ENCODE measurements at places on chromosomes 4 and X.

DNA sequence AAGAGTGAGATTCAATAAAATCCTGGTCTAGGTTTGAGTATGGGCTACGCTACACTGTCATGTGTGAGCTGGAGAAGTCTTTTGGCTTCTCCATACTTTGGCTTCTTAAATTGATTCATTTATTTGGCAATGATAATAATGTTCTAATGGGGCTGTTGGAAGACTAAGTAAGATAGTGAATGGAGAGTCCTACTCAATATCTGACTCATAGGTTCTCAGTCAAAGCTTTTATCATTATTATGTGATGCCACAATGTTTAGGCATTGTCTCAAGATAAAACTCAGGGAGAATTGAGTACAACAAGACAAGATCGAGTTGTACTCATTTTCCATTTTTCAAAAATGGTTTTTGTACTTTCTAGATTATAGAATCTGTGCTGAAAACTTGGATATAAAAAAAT, 92.5 kb upstream of the VEGFC start:
- DNase-seq, result no peak

DNA sequence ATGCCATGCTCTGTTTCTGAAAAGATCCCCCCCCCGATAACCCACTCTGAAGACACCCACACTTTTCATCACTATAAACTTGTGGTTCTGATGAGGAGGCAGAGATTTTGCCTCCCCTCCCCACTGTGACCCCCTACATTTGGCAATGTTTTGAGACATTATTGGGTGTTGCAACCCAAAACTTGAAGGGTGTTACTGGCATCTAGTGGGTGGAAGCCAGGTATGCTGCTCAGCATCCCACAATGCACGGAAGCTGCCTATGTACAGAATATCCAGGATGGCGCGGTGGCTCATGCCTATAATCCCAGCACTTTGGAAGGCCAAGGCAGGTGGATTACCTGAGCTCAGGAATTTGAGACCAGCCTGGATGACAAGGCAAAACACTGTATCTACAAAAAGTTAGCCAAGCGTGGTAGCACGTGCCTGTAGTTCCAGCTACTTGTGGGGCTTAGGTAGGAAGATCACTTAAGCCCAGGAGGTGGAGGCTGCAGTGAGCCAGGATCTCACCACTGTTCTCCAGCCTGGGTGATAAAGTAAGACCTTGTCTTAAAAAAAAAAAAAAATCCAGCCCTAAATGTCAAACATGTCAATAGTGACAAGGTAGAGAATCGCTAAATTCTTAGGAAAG, 87.3 kb downstream of the SCD5 start:
- no peak for DNase-seq

DNA sequence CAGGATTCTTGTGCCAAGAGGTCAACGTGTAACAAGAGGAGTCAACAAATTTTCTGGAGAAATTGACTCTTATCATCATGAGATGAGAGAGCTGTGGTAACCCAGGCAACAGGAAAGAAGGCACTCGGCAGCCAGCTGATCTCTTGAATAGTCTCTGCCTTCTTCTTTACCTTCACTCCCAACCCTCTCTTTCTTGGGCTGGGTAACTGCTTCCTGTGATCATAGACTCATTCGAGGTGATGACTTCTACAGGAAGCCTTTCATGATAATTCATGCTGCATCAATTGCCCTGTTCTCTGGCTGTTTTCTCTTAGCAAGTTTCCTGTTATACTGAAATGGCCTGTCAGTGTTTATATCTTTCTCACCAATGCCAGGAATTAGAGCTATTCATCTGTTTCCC, 70.8 kb upstream of the FSTL5 start:
- DNase-seq, result no peak

DNA sequence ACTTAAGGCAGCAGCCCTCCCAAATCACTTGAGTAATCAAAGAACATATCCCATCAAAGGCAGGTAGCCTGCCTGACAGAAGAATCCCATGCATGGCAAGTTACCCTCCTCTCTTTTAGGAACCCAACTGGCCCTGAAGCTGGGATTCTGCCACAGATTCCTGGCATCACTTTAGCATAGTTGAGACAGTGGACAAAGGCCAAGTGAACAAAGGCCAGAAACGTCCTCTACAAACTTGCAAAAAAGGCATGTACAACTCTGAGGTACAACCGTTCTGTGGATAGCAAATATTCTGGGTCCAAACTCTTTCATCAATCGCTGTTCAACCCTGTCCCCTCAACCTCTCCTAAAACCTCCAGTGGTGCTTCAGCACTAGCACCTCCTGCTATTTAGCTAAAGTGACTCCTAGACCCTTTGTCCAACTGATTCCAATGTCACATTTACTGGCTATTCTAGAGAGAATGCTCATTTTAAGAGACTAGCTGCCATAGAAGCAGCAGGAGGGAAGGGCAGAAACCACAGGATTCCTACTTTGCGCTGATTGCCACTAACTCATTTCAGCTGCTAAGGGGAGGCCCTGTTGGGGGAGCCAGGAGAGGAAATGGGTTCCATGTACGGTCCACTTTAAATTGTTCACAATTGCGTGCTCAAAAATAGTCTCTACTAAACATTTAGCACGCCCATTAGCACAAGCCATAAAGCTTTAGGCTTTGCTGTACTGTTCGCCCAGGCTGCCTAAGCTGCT, 105.9 kb downstream of the SHROOM4 start:
- DNase-seq, result no peak

GRCh38 chr4:102994803-102995202, 24.7 kb downstream of the SLC9B1 start:
- no peak for DNase-seq

DNA sequence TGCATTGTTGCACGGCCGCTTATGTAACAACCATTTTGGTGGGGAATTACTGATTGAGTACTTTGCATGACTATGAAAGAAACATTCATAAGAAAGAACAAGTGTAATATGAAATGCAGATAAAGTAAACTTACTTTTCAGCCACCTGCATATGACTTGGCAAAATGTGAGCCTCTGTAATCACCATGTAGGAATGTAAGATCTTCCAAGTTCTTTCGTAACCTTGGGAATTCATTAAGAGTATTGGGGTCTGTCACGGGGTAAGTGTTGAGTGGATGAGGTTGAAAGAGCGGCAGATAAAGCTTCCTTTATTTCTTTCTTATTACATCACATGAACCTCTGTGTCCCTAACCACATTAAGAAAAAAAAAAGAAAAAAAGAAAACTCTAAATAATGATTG, 348.5 kb upstream of the NR3C2 start:
- no peak for DNase-seq

DNA sequence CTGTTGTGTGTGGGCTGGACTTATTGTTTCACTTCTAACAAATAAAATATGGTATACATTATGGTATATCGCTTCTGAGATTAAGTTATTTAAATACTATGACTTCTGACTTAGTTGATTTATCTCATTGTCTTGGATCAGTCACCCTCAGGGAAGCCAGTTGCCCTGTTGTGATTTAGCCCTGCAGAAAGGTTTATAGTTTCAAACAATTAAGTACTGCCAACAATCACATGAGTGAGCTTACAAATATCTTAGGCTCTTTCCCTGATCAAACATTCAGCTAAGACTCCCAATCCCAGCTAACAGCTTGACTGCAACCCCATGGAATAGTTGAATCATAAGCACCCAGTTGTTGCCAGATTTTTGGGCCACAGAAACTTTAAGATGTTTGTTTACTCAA, 85.4 kb downstream of the MAGEC1 start:
- DNase-seq, result no peak

DNA sequence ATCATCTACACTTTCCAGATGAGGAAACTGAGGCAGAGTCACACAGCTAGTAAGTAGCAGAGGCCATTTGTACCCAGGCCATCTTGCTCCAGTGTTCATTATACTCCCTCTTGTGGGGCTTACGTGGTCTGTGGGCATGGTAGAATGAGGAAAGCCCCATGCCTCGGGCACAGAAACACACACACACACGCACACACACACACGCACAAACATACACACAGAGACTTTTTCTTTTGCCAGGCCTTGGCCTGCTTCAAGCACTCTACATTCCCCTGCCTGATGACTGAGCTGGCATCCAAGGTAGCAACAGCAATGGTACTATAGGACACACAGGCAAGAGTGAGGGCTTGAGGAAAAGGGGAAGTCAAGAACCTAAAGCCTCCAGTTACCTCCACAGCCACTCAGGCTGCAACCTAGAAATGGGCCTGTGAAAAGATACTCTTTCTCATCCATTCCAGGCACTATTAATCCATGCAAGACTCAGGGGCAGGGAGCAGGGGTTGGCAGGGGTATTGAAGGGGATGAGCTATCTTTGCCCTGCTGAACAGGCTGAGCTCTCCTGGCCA, 43.6 kb downstream of the STARD8 start:
- no peak for DNase-seq

DNA sequence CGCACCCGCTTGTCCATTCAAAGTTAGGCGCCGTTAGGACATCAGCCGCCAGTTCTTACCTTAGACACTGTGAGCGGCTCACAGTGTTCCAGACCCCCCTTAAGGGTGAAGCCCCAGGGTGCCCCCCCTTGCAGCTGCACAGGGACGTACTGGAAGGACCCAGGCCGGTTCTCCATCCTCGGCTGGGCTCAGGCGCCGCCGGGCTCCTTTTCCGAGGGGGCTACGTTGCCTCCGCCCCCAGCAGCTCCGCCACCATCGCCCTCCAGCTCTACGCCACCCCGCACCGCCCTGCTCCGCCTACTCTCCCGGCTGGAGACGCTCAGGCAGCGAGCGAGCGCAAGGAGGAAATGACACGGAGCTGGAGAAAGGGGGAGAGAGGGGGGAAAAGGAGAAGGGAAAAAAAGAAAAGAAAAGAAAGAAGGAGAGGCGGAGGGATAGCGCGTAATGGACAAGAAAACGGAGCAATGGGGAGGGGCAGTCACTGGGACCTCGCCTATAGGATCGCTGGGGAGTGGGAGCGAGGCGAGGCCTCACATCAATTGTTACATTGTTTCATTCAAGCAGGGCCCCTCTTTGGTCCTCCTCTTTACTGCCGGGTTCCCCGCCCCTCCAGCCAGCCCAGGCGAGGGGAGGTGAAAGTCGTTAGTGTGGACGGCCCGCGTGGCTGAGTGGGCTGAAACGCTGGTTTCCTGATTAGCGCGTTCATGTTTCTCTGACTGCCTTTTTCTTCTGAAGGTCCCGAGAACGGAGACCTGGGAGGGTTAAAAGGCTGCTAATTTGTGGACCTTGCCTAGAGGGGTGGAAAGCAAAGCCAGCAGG, at the start of gene SHROOM4:
Gene SHROOM4, minus strand, starts transcription at position 352 of the 819 bp plus-strand sequence. Its CDS starts 176 bp downstream, at position 176.
- DNase-seq, result no peak

DNA sequence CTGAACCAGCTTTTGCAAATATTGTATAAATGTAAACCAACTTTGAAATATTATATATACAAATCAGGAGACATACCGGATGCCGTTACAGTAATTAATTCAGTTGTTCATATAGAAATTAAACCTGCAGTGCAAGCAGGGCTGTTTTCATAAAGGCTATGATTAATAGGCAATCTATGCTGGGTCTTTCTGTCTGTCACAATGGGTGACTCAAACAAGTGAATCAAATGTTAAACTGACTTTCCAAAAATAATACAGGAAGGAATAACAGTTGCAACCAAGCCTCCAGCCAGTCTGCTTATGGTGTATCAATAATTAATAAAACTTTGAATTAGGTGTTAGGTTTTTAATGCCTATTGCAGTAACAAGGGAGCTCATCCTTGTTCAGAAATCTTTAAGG, 43.9 kb downstream of the GABRB1 start:
- DNase-seq, result no peak

DNA sequence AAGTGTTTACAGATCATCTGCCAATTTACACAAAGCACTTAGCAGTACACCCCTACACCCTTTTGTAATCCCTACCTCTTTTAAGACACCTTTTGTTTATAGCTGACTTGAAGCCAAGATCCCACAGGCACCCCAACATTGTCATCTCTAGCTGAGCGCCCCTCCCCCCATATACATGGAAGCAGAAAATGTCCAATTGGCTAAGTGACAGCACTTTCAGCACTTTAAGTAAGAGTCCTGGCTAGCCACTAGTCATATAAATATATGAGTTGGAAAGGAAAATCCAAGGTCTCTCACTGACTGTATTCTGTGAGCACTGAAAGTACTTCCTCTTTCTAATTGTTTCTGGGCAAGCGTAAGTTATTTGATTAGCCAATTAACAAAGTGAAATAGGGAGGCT, 108.2 kb downstream of the NSUN7 start:
- DNase-seq, result no peak

- no peak for DNase-seq
These were observed 261.0 kb downstream of the PDGFC start for GRCh38 chr4:156710365-156711192.

DNA sequence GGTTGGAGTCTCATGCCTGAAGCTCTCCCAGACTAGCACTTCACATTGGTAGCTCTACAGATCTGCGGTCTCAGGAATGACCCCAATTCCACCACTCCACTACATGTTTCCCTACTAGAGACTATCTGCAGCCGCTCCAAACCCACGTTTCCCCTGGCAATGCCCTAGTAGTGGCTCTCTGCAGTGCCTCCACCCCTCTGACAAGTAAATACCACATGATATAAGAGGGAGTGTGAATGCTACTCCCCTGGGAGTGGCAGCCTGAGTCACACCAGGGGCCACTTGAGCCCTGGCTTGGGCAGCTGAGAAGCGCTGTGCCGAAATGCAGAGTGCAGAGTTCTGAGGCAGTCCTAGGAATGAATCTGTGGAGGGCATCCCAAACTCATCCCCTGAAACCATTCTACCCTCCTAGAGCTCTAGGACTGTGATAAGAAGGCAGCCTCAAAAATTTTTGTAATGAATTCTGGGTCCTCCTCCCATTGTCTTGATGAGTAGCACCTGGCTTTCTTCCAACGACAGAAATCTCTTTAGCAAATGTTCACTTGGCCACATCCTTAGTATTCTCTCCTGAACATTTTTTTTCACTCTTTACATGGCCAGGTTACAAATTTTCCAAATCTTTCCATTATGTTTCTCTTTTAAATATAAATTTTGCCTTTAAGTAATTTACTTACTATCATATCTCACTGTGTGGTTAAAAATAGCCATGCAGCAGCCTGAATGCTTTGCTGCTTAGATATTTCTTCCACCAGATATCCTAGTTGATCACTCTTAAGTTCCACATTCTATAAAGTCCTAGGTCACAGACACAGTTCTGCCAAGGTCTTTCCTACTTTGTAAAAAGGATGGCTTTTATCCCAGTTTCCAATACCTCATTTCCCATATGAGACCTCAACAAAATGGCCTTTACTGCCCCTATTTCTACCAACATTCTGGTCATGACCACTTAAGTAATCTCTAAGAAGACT, 160.2 kb upstream of the CPEB2 start:
- DNase-seq, result no peak

DNA sequence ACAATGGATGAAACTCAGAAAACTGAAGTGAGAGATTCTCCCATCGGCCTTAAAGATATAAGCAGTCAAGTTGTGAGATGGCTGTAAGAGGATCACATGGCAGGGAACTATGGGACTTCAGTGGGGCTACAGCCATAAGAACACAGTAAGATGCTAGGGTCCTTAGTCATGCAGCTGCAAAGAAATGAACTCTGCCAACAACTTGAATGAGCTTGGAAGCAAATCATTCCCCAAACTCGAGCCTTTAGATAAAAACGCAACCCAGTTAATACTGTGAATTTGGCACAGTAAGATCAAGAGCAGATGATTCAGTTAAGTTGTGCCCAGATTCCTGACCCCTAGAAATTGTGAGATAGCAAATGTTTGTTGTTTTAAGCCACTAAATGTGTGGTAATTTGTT, 117.3 kb downstream of the FAM13A start:
- DNase-seq, result no peak

GRCh38 chr4:87092389-87093141, 127.9 kb downstream of the KLHL8 start:
- DNase-seq, result no peak

- DNase-seq, result no peak
These were observed 107.3 kb downstream of the GATB start for GRCh38 chr4:151653548-151653918.

- no peak for DNase-seq
These were observed 6.2 kb upstream of the NOX1 start for GRCh38 chrX:100880368-100880767.

- no peak for DNase-seq
These were observed 250.7 kb downstream of the NAP1L3 start for GRCh38 chrX:93422693-93423092.

Measured in stimulated activated CD8-positive, alpha-beta memory T cell treated with anti-CD3 and anti-CD28 coated beads, Interleukin-7, amount 100 ng/mL, for 4 hours (primary cell).